ENCODE measurements at places on chromosomes 4 and X.

GRCh38 chr4:37601531-37601930 lies 84.6 kb downstream of the RELL1 start:
- DNase-seq = no peak

- peak; percentile 4 for DNase-seq
Measured at GRCh38 chr4:22192084-22192511, 243.5 kb upstream of the KCNIP4 start.

DNA sequence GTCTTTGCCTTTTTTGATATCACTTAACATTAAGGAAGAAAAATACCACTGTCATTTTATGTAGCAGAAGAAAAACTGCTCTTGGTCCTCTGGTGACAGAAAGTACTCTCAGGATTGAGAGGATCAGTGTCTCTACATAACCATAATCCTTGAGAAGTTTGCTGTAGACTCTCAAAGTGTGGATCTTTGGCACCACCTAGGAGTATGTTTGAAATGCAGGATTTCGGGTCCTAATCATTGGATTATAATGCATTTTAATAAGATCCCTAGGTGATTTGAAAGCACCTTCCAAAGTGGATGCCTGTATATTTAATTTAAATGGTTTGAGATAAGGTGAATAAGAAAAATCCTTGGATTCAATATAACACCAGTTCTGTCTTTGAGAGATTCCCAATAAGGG lies 23.2 kb downstream of the MOB1B start:
- no peak for DNase-seq

- DNase-seq = no peak
Measured at GRCh38 chr4:28176942-28177341, 1316.3 kb downstream of the STIM2 start.

DNA sequence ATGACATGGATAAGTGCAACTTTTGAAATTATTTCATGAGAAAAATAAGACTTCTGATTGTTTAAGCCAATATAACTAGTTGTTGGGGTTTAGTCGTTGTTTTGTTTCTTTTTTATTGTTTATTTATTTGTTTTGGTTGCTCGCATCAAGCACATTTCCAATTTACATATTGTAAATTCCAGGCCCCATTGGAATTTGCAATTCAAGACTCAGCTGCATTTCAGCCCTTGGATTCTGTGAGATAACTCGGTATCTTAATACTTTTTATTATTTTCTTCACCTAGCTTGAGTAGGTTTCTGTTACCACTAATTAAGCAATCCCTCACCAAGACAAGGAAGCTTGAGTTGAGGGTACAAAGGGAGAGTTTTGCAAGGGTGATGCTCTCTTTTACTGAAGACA lies 318.3 kb upstream of the GATB start:
- no peak for DNase-seq

DNA sequence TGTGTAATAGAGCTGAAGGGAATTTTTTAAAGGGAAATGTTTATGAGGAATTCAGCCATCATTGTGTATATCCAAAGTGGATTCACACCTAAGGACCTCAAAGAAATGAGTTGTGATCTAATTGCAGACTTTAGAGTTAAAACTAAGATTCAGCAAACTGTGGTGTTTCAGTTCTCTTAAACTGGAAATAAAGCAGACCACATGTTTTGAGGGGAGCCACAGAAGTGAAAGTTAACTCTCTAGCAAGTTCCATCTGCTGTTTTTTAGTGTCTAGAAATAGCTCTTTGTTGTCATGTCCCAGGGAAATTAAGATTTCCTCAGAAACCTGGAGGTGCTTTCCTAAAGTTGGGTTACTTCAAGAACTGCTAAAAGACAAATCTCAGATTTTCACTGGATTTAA lies 97.3 kb upstream of the DDX3X start:
- DNase-seq = no peak

DNA sequence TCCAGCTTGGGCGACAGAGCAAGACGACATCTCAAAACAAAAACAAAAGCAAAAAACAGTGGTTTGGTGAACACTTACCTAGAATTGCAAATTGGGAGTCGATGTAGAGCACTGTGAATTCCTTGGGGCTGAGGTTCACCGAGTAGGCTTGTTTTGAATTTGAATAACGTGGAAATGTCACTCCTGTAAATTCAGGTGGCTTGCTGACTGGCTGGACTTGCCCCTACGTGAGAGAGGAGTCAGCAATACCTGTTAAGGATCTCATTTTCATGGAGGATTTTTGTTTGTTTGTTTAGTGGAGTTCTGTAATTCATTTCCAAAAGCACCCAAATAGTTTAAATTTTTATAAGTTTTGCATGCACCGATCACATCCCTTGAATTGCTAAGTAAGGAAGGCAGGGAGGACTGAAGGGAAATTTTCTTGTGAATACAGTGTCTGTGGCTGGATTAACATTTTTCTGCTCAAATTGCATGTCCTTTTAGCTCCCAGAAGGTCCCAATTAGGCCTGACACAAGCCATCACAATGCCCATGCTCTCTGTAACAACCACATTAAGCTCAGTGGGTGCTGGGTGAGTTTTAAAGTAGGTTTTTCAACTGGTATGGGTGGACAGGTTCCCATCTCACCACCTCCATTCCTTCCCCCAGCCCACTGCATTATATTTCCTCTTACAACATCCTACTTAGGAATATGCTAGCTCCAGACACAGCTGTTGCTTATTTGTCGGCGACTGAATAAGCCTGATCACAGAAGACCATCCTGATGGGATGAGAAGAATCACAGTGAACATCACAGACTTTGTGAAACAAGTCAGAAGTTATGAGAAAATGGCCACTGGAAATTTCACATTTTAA lies 58.5 kb upstream of the TTC29 start:
- no peak for DNase-seq

DNA sequence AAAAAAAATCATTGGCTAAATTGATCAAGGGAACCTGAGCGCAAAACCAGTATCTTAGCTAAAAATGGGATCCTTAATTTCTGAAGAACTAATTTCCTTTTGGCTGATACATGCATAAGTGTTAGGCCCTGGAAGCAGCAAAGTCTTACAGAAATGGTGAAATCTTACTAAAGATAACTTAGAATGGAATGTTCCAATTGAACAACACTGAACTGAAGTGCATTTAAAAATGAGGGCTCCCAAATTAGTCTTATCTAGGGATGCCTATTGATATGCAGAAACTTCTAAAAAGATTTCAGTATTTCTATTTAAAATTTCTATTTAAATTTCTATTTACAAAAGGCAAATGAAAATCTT lies 120.7 kb upstream of the BANK1 start:
- DNase-seq = no peak

- no peak for DNase-seq
Measured at GRCh38 chr4:17958181-17958580, 63.4 kb downstream of the LCORL start.

DNA sequence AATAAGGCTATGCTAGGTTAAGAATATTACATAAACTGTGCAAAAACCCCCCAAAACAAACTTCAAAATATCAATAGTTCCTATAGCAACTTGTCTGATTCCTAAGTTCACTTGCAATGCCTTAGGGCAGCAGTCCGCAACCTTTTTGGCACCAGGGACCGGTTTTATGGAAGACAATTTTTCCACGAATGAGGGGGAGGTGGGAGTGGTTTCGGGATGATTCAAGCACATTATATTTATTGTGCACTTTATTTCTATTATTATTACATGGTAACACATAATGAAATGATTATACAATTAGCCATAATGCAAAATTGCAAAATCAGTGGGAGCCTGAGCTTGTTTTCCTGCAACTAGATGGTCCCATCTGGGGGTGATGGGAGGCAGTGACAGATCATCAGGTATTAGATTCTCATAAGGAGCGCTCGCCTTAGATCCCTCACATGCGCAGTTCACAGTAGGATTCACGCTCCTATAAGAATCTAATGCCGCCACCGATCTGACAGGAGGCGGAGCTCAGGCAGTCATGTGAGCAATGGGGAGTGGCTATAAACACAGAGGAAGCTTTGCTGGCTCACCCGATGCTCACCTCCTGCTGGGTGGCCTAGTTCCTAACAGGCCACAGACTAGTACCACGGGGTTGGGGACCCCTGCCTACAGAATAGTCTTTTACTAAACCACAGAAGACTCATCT lies 39.7 kb downstream of the ACOX3 start:
- peak; percentile 14 for DNase-seq

DNA sequence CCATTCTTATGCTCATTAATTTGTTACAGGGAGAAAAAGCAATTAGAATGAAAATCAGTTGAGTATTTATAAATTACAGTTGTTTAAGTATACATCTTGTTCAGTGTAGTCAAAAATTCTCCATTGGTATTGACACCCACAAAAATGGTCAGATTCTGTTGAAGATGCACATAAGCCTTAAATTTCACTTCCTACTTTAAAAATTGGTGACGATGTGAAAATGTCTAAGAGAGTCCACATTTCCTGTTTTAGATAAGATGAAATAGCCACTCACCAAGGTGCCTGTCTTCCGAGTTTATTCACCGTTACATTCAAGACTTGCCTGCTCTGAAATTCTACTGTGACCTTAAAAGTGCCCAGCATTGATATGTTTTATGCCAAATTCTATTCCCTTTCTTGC lies 93.6 kb downstream of the GPR143 start:
- no peak for DNase-seq
